D721Med (cell line): ENCODE measurements at places on chromosomes 1 and 21.

DNA sequence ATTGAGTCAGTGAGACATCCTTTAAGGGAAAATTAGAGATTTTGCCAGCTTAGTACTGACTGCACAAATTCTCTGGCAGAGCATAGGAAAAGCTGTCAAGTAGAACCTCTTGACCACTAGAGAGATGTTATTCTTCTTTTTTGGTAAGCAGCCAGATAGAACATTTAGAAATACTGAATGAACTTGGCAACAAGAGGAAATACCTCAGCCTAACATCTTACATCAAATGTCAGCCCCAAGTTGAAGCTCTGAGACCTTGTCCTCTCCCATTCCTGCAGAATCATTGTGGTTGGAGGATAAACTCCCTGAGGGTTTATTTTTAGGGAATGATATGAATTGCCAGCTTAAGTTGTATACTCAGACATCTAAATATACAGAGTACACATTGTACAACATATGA, 53.5 kb downstream of the MIGA1 start:
- DNase-seq, result no peak

DNA sequence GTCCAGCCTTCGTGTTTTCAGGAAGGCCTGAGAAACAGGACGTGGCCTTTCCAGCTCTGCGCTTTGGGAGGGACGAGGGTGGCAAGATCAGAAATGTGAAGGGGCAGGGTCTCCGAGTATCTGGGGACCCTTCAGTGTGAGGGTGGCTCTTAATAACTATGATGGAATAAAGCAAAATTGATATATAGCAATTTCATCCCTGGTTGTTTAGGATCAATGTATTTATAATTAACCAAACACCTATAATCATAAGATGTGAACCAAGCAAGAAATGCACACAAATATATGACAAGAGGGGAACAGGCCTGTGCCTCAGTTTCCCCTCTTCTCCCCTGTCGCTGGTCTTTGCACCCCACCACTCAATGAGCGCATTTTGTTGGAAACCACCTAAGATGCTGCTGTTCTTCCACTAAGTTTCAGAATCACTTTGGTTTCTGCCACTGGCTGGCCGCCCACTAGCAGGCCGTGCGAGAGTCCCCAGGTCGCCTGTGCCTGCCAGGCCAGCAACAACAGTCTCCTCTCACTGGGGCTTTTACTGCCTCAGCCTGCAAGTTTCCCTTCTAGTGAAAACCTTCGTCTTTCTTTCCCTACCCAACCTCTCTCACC, 36.6 kb downstream of the UBASH3A start:
- DNase-seq, result no peak

GRCh38 chr1:31904339-31905092, 33.7 kb downstream of the PTP4A2 start:
- no peak for DNase-seq

- DNase-seq, result no peak
Observed at GRCh38 chr1:180929389-180929788, 16.7 kb downstream of the KIAA1614 start.

- no peak for DNase-seq
Observed at GRCh38 chr1:160432371-160432786, 32.0 kb downstream of the VANGL2 start.

- DNase-seq, result no peak
Observed at GRCh38 chr21:15645830-15646229, 84.0 kb upstream of the USP25 start.

DNA sequence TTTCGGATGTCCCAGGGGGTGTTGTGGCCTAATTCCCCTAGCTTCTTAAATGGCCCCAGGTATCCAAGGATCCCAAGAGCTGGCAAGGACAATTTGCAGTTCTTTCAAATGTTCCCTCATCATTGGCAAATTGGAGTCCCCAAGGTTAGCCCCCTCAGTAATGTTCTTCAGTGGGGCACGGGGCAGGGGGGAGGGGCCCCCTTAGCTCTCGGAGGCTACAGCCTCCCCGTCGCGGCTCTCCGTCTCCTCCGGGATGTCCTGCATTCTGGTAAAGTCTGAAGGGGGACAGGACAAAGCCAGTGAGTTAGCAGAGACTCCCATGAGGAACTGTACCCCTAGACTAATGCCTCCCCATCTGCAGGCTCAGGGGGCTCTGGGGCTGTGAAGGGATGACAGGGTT, 6.3 kb downstream of the RXFP4 start:
- no peak for DNase-seq

GRCh38 chr1:201291916-201292315, 8.6 kb downstream of the PKP1 start:
- DNase-seq, result no peak

DNA sequence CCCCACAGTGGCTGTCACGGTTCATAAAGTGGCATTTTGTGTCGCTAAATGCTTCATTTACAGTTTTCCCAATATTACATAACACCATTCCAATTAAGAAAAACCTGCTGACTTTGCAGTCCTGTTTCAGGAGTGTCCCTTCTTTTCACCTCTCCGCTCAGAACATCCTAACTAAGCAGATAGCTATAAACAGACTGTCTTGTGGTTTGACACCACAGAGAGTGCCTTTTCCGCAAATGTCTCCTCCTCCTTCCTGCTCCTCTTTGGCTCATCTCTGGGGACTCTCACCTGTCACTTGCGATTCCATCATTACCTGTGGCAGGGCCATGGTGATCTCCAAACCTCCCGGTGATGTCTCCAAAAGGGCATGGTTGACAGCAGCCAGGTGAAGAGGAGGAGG, 119.0 kb downstream of the CNIH3 start:
- DNase-seq, result no peak

DNA sequence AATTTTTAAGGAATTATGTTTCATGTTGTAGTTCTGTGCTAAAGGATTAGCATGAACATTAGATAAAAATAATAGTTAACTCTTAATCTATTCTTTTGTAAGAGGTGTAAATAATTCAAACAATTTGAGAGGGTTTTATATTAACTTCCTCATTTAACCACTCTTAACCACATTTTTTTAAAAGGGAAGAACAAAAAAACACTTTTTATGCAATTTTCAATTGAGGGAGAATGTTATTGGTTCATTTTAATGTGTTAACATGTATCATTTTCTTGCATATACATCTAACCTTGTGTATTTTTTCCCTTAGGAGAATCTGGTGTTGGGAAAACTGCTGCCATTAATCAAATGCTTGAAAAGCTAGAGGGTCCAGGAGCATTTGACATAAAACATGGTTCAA, 169.0 kb downstream of the LBR start:
- no peak for DNase-seq

- DNase-seq, result no peak
Observed at GRCh38 chr1:97849345-97850340, 71.2 kb downstream of the DPYD start.

- no peak for DNase-seq
Observed at GRCh38 chr1:156050376-156050775, 3.2 kb downstream of the UBQLN4 start.

GRCh38 chr1:18870957-18871356, 11.5 kb upstream of the TAS1R2 start:
- no peak for DNase-seq

DNA sequence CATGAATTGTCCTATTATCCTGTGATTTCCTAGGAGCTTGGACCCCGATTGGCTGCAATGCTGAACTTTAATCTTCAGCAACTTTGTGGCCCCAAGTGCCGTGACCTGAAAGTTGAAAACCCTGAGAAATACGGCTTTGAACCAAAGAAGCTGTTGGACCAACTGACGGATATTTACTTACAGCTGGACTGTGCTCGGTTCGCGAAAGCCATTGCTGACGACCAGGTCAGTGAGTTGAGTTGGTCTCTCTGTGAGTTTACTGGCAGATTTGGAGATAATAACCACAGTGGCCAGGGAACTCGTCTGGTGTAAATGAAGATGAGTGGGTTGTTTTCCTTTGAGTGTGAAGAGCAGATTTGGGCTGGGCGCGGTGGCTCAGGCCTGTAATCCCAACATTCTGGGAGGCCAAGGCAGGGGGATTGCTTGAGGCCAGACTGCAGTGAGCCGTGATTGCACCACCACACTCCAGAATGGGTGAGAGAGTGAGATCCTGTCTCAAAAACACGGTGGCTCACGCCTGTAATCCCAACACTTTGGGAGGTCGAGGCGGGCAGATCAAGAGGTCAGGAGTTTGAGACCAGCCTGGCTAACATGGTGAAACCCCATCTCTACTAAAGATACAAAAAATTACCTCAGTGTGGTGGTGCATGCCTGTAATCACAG, 39.1 kb upstream of the KIF1B start:
- DNase-seq, result no peak

DNA sequence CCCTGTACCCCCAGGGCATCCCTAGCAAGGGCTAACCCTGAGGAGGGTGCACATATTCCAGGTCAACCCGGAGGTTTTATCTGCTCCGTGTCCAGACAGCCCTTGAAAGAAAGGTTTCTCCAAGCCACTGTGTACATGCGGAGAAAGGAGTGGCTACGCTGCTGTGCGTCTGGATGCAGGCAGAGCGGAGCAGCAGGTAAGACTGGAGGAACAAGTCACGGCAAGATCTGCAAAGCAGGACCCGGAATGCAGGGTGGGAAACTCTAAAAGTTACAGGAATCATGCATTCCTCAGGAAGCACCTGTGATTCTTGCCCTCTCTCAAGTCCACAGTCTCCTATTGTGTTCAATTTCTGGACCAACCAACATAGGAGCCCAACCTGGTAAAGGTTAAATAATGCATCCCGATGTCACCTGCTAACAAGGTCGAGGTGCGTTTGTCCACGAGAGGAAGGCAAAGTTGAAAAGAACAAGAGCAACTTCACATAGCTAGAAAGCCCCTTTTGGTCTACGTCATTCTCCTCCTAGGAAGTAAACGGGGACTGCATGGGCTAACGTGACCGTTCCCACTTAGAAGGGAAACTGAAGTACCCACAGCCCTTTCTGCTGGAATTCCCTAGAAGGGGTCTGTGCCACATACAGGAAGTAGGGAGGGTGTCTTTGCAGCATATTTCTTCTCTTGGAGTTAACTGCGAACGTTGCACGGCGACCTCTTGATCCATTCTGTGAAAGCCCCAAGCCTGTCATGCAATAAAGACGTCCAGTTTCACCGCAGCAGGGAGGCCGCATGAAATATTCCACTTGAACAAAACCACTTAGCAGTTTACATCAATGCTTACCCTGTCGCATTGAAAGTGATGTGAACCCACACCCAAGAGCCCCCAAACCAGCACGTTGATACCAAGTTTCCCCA, 5.8 kb downstream of the TIAM1 start:
- DNase-seq, result no peak

DNA sequence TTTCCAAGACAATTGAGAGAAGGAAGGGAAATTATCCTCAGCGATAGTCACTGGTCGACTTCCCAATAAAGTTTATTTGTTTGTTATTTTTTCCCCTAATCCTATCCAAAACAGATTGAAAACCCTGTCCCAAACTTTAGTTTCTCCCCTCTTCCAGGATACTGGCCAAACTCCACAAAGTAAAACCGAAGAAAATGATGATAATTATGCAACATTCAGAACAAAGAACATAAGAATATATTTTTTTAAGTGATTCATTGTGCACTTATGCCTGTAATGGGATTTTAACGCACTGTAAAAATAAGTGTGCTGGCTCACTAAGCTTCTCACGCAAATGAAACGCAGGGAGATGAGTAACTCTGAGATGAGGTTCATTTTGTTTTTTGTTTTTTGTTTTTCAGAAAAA, 6.0 kb downstream of the GLIS1 start:
- no peak for DNase-seq

DNA sequence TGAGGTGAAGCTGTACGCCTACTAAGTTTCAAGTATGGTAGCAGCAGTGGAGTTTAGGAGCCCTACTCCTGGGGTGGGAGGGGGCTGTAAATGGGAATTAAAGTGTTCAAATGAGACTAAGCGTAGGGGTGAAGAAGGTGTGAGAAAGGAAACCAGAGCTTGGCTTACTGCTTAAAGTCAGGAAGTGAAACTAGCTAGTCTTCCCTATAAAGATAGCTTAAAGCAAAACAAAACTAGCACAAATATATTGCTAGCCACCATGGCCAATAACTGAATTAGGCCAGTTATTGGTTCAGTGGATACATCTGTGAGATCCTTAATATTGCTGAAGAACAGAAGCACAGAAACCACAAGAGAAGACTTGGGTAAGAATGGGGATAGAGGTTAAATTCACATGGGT, 492.2 kb upstream of the PKN2 start:
- DNase-seq, result no peak
